ENCODE measurements at places on chromosomes 2 and 18.

DNA sequence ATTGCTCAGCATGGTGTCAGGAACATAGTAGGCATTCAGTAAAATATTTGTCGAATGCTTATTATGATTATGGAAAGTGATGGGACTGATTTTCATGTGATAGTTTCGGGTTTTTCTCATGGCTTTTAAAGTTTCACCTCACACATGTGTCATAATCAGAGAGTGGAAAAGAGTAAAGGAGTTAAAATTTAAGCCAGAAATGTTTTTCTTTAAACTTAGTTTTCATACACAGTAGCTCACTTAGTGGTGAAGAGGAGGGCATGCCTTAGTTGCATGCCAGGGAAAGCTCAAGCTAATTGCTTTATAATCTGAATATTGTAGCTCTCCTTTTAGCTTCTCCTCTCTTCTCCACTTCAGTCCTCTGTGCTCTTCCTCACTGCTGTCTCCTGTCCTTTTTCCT, 38.0 kb downstream of the EHBP1 start:
- no peak for DNase-seq

- no peak for DNase-seq
Observed at GRCh38 chr2:65686928-65687521, 254.6 kb upstream of the SPRED2 start.

GRCh38 chr2:37827911-37828511, 97.1 kb upstream of the RMDN2 start:
- no peak for DNase-seq

DNA sequence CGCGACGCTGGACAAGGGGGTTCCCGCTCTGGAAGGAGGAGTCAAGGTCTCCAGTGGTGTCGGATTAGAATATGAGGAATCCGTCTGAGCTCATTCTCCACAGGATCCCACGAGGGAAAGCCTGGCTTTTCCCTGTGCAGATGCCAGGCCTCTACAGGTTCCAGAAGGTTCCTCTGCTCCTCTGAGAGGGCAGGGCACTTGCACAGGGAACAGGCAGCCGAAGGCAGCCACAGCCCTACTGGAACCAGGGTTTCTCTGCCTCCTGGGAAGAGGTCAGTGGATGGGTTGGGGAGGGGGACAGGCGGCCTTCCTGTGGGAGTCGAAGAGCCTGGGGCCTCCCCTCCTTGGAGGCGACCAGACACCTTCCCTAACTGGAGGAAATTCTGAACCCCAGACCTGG, 1.7 kb upstream of the AQP12A start:
- no peak for DNase-seq

GRCh38 chr18:35964319-35964718, 8.2 kb upstream of the RMP24 start:
- no peak for DNase-seq

- no peak for DNase-seq
Observed at GRCh38 chr2:146415291-146415690, 1429.5 kb upstream of the ACVR2A start.

DNA sequence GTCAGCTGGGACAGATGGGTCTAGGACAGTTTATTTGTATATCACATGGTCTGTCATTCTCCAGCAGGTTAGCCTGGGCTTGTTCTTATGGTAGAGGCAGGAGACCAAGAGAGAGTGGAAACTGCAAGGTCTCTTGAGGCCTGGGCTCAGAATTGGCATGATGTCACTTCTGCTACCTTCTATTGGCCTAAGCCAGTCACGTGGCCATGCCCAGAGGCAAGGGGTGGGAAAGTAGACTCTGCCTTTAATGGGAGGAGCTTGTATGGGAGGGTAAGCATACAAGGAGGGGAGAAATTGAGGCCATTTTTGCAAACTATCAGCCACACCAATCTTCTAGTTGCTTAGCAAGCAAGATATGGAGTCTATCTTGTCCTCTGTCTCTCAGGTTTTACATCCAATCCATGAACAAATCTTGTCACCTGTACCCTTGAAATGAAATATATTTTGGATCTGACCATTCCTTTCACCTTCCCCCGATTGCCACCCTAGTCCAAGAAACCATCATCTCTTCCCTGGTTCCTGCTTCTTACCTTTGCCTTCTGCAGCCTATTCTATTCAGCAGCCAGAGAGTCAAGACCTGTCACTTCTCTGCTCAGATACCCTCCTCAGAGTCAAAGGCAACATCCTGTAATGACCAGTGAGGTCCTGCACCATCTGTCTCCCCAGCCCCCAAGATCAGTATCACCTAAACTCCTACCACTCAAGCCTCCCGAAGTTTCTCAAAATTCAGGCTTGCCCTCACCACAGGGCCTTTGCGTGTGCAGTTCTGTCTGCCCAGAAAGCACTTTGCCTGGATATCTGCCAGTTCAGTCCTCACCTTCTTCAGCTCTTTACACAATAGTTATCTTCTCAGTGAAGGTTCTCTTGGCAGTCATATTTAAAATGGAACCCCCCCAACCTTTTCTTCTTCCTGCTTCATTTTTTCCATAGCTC, 240.0 kb downstream of the LOXHD1 start:
- DNase-seq, result no peak

- DNase-seq, result no peak
Observed at GRCh38 chr2:71894261-71894660, 253.4 kb downstream of the CYP26B1 start.

- DNase-seq, result no peak
Observed at GRCh38 chr2:14941151-14941631, 308.7 kb downstream of the LRATD1 start.

DNA sequence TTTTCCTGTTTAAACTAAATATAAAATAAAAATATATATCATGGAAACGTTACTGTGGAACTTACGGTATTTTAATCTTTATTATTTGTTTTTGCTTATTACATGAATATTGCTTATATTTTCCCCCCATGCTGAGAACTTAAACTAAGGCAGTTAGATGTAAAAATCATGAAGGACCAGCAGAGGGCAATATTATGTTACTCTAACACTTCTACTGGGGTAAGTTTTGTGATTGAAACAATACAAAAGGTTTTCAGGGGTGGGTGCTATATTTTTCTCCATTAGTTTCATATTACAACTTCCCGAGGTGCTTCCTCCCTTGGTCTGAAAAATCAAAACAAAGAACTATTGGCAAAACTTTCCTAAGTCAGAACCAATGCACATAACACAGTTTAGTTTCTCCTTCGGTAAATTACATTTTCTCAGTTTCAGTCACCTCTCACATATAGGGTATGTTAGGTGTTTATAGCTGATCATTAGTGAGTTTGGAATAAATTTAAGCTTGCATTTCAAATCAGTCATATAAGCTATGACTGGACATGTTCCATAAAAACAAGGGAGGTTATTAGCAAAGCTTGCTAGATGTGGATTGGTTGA, 54.8 kb downstream of the ZNF407 start:
- DNase-seq, result no peak

- DNase-seq, result peak; percentile 12
Observed at GRCh38 chr18:34773961-34774766, 64.1 kb downstream of the DTNA start.

DNA sequence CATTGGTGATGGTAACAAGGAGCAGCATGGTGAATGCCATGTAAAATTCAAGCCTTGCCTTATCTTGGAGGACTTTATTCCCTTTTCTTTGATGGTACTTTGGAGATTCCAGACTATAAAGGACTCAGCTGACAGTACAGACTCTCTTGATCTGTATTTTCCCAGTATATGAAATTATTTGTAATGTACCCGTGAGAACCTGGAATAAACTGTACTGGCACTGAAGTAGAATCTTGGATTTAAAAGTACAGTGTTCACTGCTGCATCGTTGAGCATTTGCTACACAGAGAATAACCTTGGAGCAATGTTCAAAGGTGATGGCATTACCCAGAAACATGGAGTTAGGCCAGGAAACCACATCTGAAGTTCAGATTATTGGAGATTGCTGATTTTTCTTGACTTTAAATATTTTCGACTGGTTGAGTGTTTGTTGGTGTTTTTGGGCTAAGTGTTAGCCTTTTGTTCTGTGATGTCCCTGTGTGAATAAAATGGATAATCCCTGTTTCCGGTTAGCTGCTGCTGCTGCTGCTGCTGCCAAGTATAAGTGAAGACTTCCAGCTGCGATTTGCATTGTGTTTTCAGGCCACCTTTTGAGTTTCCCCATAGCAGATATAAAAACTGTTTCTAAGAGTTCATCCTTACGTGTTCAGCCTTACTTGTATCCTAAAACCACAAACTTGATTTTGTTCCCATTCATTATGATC, 122.0 kb downstream of the SPTBN1 start:
- DNase-seq, result no peak

GRCh38 chr2:43408407-43409160, 182.2 kb upstream of the ZFP36L2 start:
- no peak for DNase-seq

GRCh38 chr2:228180181-228181097, 1.0 kb downstream of the SPHKAP start:
- no peak for DNase-seq

- no peak for DNase-seq
Observed at GRCh38 chr2:10245021-10245420, 57.7 kb upstream of the HPCAL1 start.

GRCh38 chr18:45650321-45650720, 35.0 kb downstream of the SLC14A2 start:
- DNase-seq, result no peak

DNA sequence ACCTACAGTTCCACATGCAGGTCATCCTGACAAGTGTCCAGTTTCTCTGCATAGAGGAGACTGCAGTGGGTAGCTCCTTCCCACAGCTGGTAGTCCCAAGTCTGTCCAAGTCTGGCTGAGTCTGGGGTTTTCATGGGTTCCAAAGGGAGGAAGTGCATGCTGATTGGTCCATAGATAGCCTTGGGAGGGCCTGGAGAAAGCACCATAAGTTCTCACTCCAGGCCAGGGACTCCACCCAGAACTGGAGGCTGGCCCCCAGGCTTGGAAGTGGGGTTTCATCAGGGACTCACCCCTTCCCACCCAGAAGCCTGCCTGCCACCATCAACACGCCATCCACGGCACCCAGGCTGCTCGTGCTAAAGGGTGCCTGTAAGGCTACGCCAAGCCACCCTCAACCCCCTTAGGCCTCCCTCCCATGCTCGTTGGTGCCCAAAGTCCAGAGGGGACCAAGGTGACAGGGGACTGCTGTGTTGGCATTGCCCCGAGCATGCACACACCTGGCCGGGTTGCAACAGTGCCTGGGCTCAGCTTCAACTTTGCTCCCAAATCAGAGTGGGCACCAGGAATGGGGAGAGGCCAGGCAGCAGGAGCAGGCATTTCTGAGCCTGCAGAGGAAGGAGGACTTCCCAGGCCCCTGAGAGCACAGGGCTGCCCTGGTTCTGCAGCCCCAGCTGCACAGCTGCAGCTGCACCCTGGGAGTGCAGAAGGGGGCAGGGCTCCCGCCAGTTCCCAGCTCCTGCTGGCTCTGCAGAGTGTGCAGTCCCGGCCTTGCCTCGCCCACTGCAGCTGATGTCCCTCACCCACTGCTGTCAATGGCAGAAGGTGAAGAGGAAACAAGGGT, 116.5 kb upstream of the MAP2 start:
- no peak for DNase-seq

DNA sequence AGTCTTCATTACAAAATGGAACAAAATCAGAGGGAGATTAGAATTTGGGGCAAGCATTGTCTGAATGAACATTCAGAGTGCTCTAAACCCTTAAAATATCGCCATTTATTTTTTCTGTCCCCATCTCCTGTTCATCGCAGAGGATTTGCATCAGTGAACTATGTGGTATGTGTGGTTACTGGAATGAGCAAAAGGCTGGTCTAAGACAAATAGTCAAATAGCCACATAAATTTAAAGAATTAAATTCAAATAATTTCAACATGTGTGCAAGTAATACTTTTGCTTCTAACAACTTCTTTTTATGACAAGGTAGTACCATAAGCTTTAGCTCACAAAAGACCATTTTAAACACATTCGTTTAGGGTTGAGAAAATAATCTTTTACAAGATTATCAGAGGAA, 82.6 kb upstream of the ST8SIA3 start:
- no peak for DNase-seq

DNA sequence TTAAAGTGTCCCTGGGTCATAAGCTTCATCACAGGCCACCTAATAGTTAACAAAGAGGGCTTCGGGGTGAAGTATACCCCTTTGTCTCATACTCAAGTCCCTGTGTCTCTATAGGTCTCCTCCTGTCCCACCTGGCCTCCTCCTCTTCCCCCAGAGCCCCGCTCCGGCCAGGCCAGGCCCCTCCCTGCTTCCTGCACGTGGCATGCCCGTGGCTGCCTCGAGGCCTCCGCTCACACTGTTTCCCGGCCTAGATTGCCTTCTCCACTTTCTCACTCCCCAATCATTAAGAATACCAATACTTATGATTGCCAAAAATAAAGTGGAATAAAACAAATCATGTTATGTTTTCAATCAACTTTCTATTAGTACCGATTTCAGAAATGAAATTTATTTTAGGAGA, 18.8 kb downstream of the SMYD1 start:
- DNase-seq, result no peak

DNA sequence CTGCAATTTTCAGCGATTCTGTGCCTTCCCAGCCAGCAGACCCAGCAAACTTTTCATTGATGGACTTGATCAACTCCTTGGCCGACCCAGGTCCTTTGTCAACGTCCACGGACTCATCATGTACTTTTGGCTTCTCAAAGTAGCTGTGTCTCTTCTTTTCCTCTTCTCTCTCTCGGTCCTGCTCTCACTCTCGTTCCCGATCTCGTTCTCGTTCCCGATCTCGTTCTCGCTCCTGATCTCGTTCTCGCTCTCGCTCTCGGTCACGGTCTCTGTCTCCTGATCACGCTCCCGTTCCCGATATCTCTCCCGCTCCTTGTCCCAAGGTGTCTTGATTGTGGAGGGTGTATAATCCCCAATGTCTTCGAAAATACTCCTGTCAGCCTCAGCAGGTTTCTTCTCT, 219.5 kb upstream of the FANCL start:
- DNase-seq, result no peak

DNA sequence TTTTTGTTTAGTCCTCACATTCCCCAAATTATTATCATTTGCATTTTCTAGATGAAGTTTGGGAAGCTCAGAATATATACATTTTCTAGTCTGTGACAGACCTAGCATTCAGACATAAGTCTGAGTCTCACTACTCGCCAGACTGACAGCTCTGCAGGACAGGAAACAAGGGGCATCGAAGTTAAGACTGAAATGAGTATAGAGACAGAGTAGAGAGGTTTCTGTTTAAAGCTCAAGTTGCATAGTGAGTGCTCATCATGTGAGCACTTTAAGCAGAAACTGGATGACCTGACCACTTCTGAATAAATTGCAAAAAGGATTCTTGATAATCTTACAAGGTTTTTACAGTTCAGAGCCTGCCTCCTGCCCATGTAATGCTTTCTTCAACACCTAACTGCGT, 1.1 kb downstream of the HADHB start:
- DNase-seq, result no peak

All from epithelial cell of prostate (primary cell).